ENCODE measurements at places on chromosomes 5 and 9.

DNA sequence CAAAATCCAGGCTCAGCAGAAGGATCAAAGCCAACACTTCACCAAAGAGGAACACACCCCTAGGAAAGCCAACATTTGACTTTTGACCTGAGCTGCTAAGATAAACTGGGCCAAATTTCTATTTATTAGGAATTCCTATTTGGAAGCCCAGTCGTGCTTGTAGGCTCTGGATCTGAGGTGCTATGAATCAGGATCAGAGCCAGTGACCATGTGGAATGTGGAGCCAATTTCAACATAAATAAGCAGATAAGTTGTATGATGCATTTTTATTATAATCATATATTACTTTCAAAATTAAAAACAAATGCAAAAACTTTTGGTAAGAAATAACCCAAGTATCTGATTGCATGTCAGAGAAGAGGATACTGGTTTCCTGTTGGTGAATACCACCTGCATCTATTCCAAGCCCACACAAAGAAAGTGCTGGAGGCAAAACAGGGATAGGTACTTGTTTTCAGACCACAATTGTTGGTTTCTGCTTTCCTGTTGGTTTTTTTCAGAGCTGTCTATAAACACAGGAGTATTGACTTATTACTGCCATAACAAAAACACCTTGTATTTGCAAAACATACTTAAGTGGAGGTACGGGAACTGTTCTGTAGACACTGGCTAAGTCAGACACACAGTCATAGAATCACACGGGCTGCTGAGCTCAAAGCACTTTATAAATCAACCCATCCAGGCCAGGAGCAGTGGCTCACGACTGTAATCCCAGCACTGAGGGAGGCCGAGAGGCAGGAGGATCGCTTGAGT is 52.8 kb downstream of the ARL15 start:
- DNase-seq, result no peak

GRCh38 chr9:121537283-121537682 is 37.6 kb upstream of the GGTA1 start:
- no peak for DNase-seq

DNA sequence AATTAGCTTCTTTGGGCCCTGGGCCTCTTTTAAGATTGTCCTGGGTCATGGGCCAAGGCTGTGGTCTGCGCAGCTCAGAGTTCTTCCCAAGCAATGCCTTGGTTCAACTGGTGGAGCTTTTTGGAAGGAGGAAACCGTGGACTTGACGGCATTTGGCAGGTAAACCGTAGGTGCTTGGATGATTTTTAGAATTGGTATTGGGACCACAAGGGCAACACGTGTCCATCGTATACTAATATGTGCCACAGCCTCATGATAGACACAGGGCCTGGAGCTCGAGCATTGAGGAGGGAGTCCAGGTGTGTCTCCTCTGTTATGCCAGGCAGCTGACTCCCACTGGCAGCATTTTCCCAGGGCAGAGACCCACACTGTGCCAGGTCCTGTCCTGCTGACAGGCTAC is 120.9 kb upstream of the PITX1 start:
- no peak for DNase-seq

DNA sequence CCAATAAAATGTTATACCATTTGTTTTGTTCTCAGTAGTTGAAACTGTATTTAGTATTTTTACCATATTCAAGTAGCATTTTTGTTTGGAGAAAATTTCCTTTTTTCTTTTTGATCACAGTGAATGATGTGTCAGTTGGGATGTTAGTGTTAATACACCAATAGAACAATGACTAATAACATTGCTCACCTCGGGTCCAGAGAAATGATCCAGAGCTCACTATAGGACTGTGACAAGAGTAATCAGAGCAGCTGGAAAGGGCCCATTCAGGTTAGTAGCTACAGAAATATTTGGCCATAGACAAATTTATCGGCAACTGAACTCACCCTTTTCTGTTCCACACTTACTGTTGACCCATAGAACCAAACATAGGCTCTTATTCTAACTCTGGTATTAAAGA is 989.2 kb downstream of the TLE4 start:
- DNase-seq, result no peak

- no peak for DNase-seq
Measured at GRCh38 chr5:158925314-158925713, 174.4 kb downstream of the EBF1 start.

DNA sequence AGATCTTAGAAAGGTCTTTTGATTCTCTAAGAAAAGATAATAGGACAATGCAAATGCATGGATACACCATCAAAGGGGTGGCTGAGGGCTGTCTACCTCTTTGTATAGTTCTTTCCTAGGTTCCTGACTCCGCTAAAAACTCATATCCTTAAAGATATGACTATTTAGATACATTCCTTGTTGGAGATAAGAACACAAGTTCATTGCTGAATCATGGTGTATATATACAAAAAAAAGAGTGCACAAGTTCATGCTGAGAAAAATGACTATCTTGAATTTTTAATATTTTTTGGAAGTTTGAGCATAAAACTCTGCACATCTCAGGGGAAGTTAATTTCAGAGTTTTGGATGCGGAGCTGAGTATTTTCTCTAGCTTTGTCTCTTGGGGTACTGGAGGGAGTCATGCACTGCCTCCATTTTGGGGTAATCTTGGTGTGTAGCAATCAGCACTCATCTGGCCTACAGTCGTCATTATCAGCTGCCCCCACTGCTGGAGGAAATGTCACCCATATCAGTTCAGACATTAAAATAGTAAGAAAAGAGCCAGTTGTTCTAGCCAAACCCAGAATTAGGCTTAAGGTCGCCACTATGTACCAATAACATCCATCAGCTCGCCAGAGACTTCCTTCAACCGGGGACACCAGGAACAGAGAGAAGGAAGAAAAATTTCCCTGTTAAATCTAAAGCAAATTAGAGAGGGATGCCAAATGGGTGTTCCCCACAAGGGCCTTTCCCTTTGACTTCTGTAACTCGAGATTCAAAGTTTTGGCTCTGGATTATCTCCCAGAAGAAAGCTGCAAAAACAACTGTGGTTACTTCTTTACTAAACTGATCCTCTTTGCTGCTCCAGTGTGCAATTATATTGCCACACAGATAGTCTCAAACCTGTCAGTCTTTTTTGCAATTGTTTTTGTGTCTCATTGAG is 49.0 kb downstream of the PTTG1 start:
- no peak for DNase-seq

- DNase-seq, result no peak
Measured at GRCh38 chr5:180389252-180390101, 36.3 kb upstream of the GFPT2 start.

DNA sequence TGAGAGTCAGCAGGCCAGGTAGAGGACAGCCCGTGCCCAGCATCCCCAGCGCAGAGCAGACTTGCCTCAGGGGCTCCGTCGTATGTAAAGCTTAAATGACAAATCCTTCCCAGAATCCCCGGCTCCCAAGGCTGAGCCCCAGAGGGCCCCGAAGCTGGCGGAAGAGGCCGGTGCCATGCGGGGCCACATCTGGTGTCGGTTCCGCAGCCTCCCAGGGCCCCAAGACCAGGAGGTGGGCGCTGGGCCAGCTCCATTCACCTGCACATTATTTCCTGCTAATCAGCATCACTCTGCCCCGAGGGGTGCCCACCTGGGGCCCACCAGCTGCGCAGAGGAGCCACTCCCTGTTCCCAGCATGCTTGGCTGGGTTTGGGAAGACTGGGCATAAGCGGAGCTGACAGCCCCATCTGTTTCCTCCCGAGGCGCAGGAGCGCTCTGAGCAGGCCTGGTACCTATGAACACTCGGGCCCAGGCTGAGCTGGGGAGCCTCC is 124.0 kb upstream of the PPP1R26 start:
- DNase-seq, result no peak

- no peak for DNase-seq
Measured at GRCh38 chr5:28574606-28575005, 1536.2 kb upstream of the CDH9 start.

GRCh38 chr5:77644371-77645157 is 6.1 kb upstream of the OTP start:
- DNase-seq, result no peak

- DNase-seq, result no peak
Measured at GRCh38 chr9:129235931-129236331, 57.9 kb upstream of the IER5L start.

DNA sequence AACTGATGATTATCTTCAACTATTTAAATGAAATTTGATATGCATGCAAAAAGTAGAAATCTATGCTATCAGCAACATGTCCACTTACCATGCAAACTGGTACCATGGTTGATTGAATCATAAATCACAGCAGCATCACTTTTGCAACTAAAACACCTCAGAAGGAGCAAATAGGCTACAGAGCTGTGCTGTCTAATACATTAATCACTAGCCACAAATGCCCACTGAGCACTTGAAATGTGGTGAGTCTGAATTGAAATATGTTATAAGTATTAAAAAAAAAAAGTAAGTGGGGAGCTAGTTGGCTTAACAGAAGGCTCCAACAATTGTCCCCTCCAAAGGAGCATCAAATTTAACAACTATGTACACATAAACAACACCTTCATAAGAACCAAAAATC is 112.5 kb downstream of the FAM114A2 start:
- no peak for DNase-seq

GRCh38 chr5:72133212-72133990 is 26.1 kb downstream of the MAP1B start:
- DNase-seq, result no peak

DNA sequence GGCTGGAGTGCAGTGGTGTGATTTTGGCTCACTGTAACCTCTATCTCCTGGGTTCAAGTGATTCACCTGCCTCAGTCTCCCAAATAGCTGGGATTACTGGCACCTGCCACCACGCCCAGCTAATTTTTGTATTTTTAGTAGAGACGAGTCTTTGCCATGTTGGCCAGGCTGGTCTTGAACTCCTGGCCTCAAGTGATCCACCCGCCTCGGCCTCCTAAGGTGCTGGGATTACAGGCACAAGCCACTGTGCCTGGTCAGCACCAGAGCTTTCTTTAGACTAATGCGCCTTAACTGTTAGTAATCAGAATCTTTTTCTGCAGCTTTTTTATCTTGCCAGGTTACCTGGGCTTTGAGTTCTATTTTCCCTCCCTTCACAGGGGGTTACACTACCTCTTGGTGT is 18.4 kb downstream of the PTGS1 start:
- DNase-seq, result no peak

- DNase-seq, result no peak
Measured at GRCh38 chr5:100760688-100761087, 142.4 kb downstream of the ST8SIA4 start.

DNA sequence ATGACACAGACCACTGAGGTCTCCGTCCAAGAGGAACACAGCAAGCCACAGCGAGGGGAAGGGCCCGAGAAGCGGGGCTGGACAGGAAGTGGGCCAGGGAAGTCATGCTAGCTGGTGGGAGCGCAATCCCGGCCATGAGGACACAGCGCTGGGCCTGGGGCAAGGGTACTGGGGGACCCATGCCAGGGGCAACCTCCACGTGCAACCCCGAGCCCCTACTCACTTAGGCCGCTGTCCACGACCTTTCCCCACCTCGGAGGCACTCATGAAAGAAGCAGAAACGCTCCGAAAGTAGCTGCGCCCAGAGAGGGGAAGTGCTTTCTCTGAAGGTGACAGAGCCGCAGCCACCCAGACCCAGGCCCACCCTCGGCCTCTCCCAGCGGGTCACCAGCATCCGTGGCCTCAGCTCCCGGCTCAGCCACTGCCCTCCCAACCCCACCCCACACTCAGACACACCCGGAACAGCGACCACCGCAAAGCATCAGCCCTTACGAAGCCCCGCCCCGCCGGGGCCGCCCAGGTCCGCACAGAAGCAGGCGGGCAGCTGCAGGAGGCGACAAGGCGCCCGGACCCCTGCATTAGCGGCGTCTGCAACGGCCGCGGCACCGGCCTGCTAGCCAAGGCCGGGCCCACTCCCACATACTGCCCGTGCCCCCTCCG is 782 bp downstream of the BICD2 start:
- peak; percentile 7 for DNase-seq

- no peak for DNase-seq
Measured at GRCh38 chr5:109253262-109253661, 156.5 kb downstream of the PJA2 start.

DNA sequence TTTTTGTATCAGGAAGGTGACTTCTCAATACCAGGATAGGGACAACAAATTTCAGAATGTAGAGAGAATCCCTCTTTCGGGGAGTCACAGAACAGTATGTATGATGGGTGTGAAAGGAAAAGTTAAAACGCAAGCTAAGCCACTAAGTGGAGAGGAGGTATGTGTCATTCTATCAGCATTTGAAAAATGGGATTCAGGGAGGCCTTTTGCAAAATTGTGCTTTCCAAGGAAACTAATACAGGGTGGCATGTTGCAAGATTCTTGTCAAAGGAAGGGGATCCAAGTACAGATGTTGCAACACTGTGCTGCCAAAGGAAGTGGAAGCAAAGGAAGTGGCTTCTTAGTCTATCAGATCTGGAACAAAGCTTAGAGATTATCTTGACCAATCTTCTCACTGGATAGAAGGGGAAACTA is 12.6 kb upstream of the TNIP1 start:
- no peak for DNase-seq

- DNase-seq, result no peak
Measured at GRCh38 chr5:149024477-149024876, 38.4 kb downstream of the SH3TC2 start.

GRCh38 chr5:84430863-84431663 is 46.4 kb upstream of the EDIL3 start:
- no peak for DNase-seq

- DNase-seq, result no peak
Measured at GRCh38 chr5:179914032-179914755, 6.5 kb upstream of the TBC1D9B start.

- DNase-seq, result no peak
Measured at GRCh38 chr5:98781964-98782363, 8.5 kb downstream of the RGMB start.

- DNase-seq, result no peak
Measured at GRCh38 chr9:4973246-4973645, 11.8 kb upstream of the JAK2 start.

GRCh38 chr5:66814146-66814991 is 218.2 kb downstream of the MAST4 start:
- peak; percentile 44 for DNase-seq

DNA sequence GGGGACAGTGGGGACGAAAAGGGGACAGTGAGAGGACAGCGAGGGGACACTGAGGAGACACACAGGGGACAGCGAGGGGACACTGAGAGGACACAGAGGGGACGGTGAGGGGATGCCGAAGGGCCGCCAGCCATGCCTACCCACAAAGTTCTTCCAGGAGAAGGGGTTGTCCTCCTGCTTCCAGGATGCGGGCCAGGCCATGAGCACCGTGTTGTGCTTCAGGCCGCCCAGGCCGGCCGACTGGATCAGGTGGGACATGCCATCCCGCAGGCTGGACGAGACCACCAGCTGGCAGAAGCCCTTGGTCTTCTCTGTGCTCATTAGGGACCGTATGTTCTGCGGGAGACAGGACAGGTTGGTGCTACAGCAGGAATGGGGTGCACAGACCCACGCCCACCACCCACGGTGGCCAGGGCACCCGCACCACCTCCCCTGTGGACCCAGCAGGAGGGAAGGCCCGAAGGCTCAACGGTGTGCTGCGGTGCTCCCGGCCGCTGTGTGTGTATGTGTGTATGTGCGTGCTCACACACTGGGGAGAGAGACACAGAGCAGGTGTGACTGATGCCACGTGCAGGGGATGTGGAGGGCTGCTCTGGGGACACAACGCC is 46.6 kb downstream of the SLC12A7 start:
- no peak for DNase-seq

GRCh38 chr9:121698627-121699570 is 47.5 kb downstream of the DAB2IP start:
- peak; percentile 33 for DNase-seq
